Renal cortex interstitium (tissue), 15 donors: ENCODE measurements at places on chromosomes 7 and 10. TPM values are rescaled to one million over a fixed set of nuclear protein-coding genes. Genes with fewer than 3 reads are reported as not detected.

The NODAL gene
- 0.33 TPM for polyA plus RNA-seq

The URGCP gene
- 38.6 TPM for polyA plus RNA-seq

The TRPV5 gene
- polyA plus RNA-seq, result 0.80 TPM

The AGR2 gene
- polyA plus RNA-seq, result 74.6 TPM

The ITPRID1 gene
- not detected for polyA plus RNA-seq

The DYNC1I1 gene
- 0.31 TPM for polyA plus RNA-seq

The WDFY4 gene
- polyA plus RNA-seq, result 2.8 TPM

The ZNF488 gene
- 4.2 TPM for polyA plus RNA-seq

The PRR15 gene
- 14.6 TPM for polyA plus RNA-seq

The RELN gene
- polyA plus RNA-seq, result 12.0 TPM

The CPN1 gene
- 3.0 TPM for polyA plus RNA-seq

The HPSE2 gene
- 1.4 TPM for polyA plus RNA-seq

The MACROH2A2 gene
- polyA plus RNA-seq, result 82.4 TPM
